ENCODE measurements at places on chromosomes 5 and 9.

- DNase-seq: no peak
Measured at GRCh38 chr9:134863306-134863902, 17.2 kb upstream of the FCN2 start.

DNA sequence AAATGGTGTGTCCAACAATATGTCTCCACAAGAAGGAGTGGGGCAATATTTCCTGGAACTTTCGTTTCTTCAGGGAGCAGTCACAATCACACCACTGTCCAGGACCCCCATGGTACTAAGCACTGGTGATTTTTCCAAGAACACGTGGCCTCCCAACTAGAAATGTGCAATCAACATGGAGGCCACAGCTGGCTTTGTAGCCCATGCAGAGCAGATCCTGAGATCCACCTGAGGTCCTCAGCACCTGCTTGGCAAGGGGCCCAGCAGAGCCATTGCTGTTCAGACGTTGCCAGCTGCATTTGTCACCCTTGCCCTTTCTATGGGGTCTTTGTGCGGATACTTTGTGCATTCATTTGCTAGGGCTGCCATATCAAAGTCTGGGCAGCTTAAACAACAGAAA lies 334.5 kb upstream of the IRX4 start:
- no peak for DNase-seq

GRCh38 chr5:82298668-82299067 lies 20.5 kb upstream of the RPS23 start:
- DNase-seq: no peak

- no peak for DNase-seq
Measured at GRCh38 chr9:7123743-7124142, 366.0 kb downstream of the KDM4C start.

DNA sequence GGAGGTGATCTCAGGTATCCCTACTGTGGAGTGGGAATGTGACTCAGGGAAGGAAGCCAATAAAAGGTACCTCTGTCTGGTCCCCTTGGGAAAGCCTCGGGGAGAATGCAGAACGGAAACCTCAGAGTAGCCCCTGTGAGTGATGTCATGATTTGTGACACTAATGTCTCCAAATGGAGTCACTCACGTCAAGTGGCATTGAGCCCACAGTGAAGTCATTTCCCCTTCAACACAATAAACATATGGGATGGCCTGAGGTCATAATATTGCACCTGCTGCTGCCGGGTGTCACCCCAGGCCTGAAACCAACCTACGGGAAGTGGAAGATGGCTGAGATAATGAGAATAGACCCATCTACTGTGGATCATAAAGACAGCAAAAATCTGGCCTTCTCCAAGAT lies 75.9 kb upstream of the GOLM1 start:
- DNase-seq: no peak

GRCh38 chr9:92185681-92186080 lies 70.5 kb upstream of the SPTLC1 start:
- no peak for DNase-seq

GRCh38 chr9:121026768-121027167 lies 23.3 kb downstream of the C5 start:
- DNase-seq: no peak

DNA sequence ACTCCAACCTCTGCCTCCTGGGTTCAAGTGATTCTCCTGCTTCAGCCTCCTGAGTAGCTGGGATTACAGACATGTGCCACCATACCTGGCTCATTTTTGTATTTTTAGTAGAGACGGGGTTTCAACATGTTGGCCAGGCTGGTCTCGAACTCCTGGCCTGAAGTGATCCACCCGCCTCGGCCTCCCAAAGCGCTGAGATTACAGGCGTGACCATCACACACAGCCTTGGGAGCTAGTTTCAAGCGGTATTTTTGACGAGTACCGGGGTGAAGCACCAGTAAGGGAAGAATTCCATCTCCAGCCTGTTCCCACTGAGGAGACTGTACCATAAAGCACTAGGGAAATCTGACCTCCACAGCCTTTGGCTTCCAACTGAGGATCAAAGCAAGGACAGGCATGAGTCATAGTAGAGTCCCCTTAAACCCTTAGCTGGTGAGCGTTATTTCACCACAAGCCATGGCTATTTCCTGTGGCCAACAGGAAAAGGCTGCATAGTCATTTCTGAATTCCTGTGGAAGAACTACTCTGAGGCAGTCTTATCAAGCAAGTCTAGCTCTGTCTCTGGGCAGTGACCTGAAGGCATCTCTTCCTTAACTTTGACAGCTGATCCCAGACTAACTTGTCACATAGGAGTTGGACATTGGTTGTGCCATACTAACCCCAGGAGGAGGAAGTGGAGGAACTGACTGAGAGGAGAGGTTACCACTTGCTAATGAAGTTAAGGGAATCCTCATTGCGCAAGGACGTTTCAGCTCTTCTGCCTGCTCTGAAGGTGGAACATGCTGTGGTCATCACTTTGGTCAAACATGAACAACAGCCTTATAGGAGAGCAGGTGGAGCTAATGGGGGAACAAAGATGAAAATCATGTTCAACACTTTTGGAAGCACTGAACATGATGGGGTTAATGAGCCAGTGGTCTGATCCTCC lies 85.8 kb upstream of the DMRT1 start:
- no peak for DNase-seq

All from cortex of kidney (tissue), 1 donor.